ENCODE measurements at places on chromosomes 2 and 18.

GRCh38 chr2:5691221-5691984 is 781 bp upstream of the SOX11 start:
- no peak for DNase-seq

GRCh38 chr2:67389286-67389685 is 7.8 kb upstream of the ETAA1 start:
- no peak for DNase-seq

DNA sequence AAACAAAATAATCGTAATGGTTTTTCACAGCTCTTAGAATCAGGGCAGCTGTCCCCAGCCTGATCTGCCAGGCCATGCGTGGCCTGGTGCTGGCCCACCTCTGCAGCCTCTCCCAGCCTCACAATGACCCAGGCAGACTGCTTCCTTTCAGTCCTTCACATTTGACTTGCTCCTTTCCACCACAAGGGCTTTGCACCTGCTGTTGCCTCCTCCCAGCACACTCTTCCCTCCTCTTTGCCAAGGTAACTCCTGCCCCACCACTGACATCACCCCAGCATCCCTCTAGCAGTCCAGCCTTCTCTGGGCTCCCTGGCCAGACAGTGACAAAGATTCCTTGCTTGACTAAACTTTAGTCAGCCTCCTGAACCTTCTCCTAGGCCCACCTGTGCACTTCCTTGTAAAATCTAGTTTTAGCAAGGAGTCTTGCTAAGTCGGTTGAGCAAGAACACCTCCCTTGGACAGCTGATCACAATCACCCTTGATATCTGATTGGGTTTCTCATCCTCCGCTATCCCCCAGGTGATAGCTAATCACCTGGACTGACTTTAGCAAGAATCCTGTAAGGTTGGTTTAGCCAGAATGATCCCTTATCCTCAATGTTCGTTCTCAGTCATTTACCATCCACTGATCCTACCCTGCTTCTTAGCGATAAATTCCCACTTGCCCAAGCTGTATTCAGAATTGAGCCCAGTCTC is 16.2 kb upstream of the RAB11FIP5 start:
- no peak for DNase-seq

- DNase-seq, result no peak
Measured at GRCh38 chr2:54047091-54047490, 68.3 kb upstream of the ACYP2 start.

- no peak for DNase-seq
Measured at GRCh38 chr18:8231316-8231715, 377.9 kb upstream of the RAB12 start.

- DNase-seq, result no peak
Measured at GRCh38 chr2:1911811-1912210, 167.5 kb upstream of the PXDN start.

GRCh38 chr2:8633186-8633734 is 48.6 kb upstream of the ID2 start:
- DNase-seq, result no peak

DNA sequence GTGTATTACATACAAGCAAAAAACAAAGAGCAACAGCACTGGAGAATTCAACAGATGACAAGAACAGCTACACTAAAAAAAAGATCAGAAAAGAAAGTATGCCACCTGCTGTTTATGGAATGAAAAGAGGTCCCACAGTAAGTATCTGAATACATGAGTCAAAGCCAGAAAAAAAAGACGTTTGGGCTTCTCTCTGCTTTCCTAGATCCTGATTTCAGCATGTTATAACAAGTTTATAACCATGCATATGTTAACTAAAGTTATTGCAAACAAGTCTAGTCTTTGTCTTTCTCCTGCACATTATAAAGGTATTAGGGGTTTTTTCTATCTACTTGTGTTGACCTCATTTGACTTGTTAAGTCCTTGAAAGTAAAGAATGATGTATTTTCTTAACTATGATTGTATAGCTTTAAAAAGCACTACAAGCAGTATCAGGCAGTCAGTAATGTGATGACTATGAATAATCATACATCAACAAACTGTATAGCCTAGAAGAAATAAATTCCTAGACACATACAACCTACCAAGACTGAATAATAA is 108.5 kb upstream of the COL5A2 start:
- DNase-seq, result no peak

DNA sequence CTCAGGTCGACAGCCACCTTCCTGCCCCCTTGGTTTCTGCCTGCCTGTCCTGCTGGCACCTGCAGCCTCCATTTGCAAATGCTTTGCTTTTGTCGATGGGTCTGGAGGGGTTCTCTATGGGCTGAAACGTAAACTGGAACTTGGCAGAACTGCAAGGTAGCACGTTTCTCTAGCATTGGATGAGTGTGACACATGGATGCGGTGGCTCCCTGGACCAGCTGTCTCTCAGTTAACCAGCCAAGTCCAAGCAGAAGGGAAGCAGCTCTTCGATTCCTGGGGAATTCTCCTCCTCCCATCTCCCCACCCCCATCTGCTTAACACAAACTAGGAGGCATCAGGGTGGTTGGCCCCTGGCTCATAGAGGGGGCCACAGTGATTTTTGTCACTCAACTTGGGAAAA is 57.3 kb downstream of the ITGB1BP1 start:
- no peak for DNase-seq

DNA sequence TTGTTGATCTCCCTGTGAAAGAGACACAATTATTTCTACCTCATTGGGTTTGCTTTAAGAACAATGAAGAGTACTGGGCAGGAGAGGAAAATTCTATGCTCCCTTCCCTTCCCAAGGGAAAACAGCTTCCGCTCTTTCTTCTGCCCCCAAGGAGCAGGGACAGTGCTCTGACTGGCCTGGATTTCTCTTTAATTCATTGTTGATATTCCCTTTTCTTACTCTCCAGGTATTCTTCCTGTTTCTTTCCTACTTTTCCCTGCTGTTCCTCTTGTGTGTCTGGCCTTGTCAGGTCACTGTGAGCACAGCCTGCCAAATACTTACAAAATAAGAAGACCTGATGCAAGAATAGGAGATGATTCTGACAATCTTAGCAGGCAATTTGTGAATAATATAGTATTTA is 49.6 kb upstream of the SPAG16 start:
- no peak for DNase-seq

Data from stimulated activated CD8-positive, alpha-beta memory T cell treated with anti-CD3 and anti-CD28 coated beads, Interleukin-7, amount 100 ng/mL, for 4 hours (primary cell).